ENCODE measurements at places on chromosomes 4 and X. TPM values are rescaled to one million over a fixed set of nuclear protein-coding genes. Genes with fewer than 3 reads are reported as not detected.

The TRPC5OS gene
- total RNA-seq = not detected

The SMIM43 gene
- total RNA-seq = not detected

The TLR10 gene
- 0.37 TPM for total RNA-seq

The SSX4 gene
- total RNA-seq = not detected

The ASB12 gene
- total RNA-seq = 0.12 TPM

The TMEM131L gene
- total RNA-seq = 27.2 TPM

The KLKB1 gene
- 1.6 TPM for total RNA-seq

The AVPR2 gene
- 0.46 TPM for total RNA-seq

The IQCM gene
- not detected for total RNA-seq

The CSN1S1 gene
- not detected for total RNA-seq

The G3BP2 gene
- 29.4 TPM for total RNA-seq

The APBB2 gene
- total RNA-seq = 20.7 TPM

The HTR2C gene
- not detected for total RNA-seq

The PRPS2 gene
- 45.6 TPM for total RNA-seq

The RAB33A gene
- total RNA-seq = 0.17 TPM

The NUP62CL gene
- 2.7 TPM for total RNA-seq

The GPR50 gene
- total RNA-seq = not detected

The KLHL4 gene
- total RNA-seq = 0.22 TPM

The GAB1 gene
- 5.8 TPM for total RNA-seq

The RNF175 gene
- total RNA-seq = not detected

The ASB9 gene
- total RNA-seq = 5.9 TPM

The TRIM60 gene
- not detected for total RNA-seq

The NR0B1 gene
- 0.13 TPM for total RNA-seq

The FGF5 gene
- not detected for total RNA-seq

The SASH3 gene
- 0.32 TPM for total RNA-seq

The FRG2 gene
- total RNA-seq = not detected

The HEPH gene
- total RNA-seq = 0.31 TPM

The MTTP gene
- total RNA-seq = 0.28 TPM

The USP51 gene
- total RNA-seq = 1.0 TPM

The RNF150 gene
- 1.6 TPM for total RNA-seq

The SSX2B gene
- not detected for total RNA-seq

The HELQ gene
- 5.2 TPM for total RNA-seq

The ABCG2 gene
- total RNA-seq = 0.97 TPM

The DACH2 gene
- 0.22 TPM for total RNA-seq

The PTPN13 gene
- total RNA-seq = 6.3 TPM

The CCNI gene
- 150 TPM for total RNA-seq

The DUX4 gene
- not detected for total RNA-seq

The TMPRSS11F gene
- total RNA-seq = not detected

The PLAC8 gene
- total RNA-seq = 2.1 TPM

The PARM1 gene
- total RNA-seq = 27.5 TPM

The PPAT gene
- total RNA-seq = 7.5 TPM
